ENCODE measurements at places on chromosomes 4 and X.

DNA sequence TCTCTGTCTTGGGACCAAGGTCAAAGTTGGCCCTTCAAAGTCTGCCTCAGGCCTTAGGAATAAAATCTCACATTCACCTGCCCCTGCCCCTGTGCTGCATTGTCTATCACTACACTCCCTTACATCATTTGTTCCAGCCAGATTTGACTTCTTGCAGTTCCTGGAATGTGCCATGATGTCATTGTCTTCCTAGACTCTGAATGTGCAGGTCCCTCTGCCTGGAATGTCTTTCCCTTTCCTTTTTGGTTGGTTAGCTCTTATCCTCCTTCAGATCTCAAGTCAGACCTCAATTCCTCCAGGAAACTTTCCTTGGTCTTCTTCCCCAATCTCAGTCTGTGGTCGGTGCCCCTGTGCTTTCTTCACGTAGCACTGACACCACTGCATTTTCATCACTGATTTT is 67.7 kb upstream of the EFNB1 start:
- no peak for DNase-seq

GRCh38 chr4:53551958-53552357 is 39.3 kb downstream of the LNX1 start:
- no peak for DNase-seq

- DNase-seq: no peak
These were observed 84.2 kb downstream of the BCOR start for GRCh38 chrX:40013266-40014195.

DNA sequence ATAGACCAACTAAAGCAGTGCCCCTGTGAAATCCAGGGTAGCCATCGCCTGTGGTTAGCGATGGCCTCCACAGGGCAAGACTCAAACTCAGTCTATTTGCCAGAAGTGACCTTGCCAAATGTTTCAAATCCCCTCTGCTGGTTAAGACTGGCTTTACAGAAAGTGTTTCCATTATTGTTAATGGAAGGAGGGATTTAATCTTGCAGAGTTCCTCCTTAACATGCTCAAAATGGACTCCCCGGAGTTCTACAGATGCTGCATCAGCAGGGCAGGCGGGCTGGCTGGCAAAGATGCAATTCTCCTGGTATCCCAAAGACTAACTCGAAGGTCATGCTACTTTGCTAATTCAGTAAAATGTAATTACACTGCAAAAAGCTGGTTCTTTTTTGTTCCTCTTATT is 313.0 kb upstream of the SLC7A11 start:
- no peak for DNase-seq

DNA sequence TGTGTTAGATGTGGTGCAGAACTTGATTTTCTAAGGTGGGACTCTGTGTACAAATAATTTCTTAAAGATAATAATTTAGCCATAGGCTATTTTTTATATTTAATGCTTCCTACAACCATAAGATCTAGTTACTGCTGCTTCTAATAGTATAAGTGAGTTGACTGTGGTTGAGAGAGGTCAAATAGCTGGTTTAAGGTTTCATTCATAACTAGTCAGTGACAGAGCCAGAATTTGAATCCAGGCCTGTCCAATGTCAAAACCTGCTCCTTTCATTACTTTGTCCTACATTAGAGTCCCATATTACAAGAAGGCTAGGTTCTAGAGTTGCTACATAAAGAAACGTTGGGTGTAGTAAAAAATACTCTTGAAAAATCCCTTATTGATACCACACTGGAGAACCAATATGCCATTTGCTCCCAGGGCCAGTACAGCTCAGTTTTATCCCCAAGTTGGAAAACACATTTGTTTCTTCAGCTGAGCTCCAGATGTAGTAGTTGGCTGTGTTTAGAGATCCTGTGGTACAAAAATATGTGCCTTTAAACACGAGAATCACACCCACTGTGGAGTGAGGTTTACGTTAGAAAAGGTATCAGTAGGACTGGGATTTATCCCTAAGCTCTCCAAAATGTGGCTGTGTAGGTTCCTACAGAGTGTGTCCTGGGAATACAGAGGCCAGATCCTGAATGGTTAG is 84.3 kb downstream of the REPS2 start:
- DNase-seq: no peak

- DNase-seq: no peak
These were observed 17.8 kb upstream of the TLL1 start for GRCh38 chr4:165855191-165855590.

DNA sequence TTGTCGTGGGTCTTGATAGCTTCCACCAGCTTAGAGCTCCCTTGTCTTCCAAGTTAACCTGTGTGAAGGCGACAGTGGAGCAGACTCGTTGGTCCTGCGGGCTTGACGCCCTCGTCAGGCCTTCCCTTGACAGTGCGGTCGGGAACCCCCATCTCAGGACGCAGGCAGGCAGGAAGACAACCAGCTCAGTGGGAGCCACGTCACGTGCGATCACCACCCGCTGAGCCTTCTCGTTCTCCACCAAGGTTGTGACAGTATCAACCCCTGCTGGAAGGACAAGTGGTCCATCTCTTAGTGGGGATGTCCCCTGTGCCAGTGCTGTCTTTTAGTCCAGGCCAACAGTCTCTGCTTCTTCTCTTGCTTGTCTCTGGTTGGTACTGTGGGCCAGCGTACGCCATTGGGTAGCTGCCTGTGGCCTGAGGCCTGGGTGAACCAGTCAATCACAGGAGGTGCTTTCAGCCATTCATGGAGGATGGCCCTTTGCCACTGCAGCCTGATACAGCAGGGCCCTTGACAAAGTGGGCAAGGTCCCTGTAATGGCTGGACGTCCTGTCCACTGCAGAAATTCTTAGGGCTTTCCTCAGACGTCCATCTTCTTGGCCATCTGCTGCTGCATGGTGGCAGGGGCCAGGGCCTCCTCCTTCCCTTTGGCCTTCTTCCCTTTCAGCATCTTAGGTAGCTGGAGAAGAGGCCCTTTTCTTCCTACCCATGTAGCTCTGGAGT is 31.4 kb downstream of the RGS12 start:
- DNase-seq: no peak

DNA sequence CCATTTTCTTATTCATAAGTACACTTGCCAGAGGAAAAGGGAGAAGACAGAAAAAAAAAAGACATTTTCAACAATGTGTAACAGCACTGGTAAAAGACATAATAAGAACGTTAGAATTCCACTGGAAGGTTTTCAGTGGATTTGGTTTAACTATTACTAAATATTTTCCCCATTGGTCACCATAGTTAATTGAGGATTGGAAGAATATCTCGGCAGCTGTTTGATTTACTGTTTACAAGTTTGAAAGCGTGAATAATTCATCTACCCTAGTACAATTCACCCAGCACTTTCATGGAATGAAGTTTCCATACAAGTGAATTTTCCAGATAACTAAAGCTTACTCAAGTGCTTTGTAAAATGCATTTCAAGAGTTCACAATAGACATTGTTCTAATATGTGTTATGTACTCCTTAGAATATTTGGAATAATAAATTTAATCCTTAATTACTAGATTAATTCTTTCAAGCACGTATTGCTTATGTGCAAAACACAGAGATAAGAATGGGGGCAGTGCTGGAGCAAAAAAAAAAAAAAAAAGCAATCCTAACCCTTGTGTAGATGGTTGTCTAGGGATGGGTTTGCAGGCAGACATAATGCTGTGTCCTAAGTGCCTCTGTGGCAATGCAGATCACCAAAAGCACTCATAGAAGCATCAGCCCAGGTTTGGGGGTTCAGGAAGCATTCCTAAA is 57.1 kb downstream of the ENPEP start:
- DNase-seq: no peak

- no peak for DNase-seq
These were observed 126.2 kb upstream of the ANXA10 start for GRCh38 chr4:167966143-167966542.

GRCh38 chr4:15792974-15793373 is 14.8 kb downstream of the CD38 start:
- no peak for DNase-seq

DNA sequence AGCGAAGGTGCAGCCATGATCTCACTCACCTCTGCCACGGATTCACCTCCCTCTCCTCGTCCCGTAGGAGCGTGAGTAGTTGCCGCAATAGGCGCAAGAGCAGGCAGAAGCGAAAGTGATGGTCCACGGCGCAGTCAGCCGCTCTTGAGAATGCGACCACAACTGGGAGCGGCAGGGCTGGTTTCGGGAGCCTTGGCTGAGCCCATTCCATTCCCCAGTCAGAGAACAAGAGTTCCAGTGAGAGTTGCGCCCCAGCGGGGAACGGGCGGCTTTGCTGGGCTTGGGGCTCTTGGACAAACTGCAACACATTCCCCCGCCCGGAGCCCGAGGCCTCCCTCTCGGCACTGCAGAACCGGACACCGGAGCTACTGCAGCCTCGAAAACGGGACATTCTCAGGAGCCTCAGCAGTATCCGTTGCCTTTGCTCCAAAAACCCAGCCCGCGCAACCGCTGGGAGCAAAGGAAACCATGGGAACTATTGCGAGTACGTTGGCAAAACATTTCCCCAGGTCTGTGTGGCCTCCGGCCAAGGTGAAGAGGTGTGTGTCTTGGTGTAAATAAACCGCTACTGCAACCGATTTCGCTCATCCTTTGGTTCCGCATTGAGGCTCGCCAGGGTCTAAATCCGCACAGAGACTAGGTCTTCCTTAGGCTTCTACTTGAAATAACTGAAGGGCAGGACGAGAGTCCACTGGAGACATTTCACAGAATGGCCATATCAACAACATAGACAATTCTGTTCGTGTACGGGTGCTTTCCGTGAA is 5.7 kb upstream of the ZBTB33 start:
- DNase-seq: peak; percentile 33

- DNase-seq: no peak
These were observed 144.7 kb upstream of the VCX start for GRCh38 chrX:7698248-7698647.

GRCh38 chr4:81019006-81019405 is 11.5 kb upstream of the BMP3 start:
- no peak for DNase-seq

DNA sequence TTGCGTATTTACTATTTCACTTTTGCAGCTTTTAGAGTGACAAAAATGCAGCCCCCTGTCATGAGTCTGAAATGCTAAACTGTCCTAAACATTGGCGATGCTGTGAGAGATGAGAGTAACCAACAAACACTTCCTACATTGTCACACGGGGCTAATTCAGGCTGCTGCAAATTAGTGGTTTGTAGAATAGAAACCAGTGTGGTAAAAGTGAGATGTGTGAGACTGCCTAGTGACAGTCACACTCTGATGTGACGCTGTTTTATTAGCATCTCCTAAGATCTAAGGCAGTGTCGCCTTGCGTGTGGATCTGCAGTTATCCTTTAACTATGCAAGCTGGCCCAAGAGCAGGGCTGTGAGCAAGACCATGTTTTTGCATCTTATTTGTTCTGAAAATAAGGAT is 800.2 kb upstream of the TENM3 start:
- DNase-seq: no peak

- no peak for DNase-seq
These were observed 803.8 kb upstream of the AMOT start for GRCh38 chrX:113644426-113644825.

- no peak for DNase-seq
These were observed 627 bp upstream of the FAT4 start for GRCh38 chr4:125313989-125314667.

DNA sequence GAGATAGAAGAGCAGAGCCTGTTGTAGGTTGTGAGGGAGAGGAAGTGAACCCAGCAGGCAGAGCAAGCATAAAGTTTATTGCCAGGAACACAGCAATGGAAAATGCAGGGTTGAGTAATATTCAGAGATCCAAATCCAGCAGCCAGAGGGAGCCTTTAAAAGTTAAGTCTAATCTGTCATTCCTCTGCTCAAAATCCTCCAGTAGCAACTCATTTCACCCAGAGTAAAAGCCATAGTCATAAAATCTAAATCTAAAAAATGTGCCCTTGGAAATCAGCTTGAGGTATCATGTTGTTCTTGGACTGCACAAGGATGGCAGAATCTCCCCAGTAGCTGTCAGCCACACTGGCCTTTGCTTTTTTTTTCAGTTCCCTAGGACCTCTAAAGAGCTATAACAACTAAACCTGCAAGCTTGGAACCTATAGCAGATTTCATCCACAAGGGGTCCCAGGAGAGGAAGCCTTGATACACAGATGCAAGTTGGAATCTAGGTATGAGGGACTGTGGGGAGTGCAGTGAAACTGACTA is 62.9 kb upstream of the FRAS1 start:
- DNase-seq: no peak

DNA sequence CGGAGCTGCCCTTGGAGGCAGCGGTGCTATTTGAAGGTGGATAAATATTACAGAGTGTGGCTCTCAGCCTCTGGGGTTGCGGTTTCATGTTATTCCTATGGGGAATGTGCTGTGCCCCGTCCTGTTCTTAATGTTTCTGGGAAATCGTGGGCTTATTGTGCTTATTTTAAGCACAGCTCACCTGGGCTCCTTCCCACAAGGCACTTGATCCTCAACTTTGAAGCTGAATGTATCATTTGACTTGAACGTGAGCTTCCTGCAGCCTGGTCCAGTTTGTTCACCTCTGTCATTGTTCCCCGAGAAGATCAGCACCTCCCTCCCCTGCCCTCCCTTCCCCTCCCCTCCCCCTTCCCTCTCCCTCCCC is 3.9 kb downstream of the SORCS2 start:
- no peak for DNase-seq

GRCh38 chr4:144645102-144645630 is 790 bp upstream of the HHIP start:
- peak; percentile 59 for DNase-seq

- peak; percentile 18 for DNase-seq
These were observed at the start of gene PCSK1N for GRCh38 chrX:48835524-48836329. Gene PCSK1N (minus strand): TSS chrX:48835610. CDS start chrX:48835532, 78 bp downstream.

- DNase-seq: no peak
These were observed 119.0 kb upstream of the BMP3 start for GRCh38 chr4:80911458-80911857.

- no peak for DNase-seq
These were observed 89.3 kb downstream of the MGST2 start for GRCh38 chr4:139754938-139755337.

DNA sequence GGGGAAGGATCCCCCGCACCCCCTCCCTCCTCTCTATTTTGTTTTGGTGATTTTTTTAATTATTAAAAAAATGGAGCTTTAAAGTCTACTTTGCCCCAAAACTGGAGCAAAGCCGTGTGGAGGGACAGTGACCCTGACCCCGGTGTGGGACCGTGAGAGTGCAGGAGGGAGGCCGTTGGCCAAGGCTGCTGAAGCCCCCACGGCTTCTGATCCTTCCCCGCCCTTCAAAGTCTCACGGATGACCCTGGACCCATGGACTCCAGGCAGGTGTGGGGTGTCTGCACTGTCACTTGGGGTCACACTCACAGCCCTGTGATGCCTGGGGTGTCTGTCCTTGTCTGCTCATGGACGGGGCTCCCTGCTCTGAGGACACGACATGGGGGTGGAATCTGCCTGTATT is 133.3 kb downstream of the CPZ start:
- DNase-seq: no peak

DNA sequence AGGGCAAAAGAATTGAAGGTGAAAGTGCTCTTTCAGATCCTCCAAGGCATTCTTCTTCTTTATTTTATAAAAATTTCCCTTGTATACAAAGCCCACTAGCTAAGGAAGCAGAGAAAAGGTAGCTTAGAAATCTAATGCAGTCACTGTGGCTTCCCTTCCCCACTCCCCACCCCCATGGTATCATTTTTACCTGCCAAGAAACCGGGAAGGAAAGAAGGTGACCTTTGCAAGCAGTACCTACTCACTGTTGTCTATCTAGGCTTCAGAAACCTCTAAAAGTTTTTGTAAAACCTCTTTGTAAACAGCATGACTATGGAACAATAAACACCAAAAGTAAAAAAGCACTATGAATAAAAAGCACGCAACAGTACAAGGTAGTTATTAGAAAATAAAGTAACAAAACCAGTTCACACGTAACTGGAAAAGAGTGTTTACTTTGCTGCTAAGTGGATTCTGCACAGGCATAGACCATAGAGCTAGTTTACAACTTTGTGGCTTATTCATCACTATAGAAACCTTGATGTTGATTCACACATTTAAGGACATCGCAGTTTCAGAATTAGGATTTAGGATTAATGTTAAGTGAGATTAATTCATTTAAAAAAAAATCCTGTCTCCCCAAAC is 109.6 kb upstream of the FTHL17 start:
- DNase-seq: no peak
